ENCODE measurements at places on chromosomes 12 and 14.

- no peak for DNase-seq
These were observed 31.7 kb downstream of the RTRAF start for GRCh38 chr14:52020866-52021717.

GRCh38 chr14:74569806-74570591 lies 42.0 kb downstream of the LTBP2 start:
- DNase-seq = peak; percentile 31

DNA sequence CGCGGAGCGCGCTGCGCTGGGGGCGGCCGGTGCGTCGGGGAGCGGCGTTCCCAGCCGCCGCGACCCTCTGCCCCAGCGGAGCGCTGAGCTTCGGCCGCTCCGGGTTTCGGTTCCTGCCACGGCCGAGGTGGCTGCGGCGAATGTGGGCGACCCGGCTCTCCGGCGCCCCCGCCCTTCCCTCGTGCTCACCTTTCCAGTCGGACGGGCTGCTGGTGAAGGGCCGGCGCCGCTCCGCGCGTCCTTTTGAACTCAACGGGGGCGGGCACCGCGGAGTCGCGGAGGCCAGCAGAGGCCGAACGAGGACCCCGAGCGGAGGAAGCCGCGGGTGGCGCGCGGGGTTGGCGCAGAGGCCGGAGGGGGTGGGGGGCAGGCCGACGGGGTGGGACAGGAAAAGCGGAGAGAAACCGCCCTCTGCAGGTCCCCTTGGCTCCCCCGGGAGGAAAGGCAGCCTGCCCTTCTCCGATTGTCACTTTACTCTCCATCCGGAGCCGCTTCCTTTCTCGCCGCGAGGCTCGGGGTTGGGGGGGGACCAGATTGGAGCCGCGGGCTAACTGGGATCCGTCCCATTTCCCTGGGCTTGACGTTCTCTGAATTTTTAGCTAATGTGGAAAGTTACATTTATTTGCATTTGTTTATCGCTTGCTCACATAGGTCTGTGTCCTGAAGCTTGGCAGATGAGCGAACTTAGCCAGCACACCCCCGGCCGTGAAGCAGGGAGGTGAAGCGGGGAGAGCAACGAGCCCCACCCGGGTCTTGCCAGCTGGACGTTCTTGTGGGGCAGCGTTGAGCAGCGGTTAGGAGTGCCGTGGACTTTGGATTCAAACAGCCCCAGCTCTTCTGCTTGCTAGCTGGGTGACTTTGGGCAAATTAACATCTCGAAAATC lies at the start of gene SMAGP:
Gene SMAGP (minus strand): TSS at position 349 of the 884 bp plus-strand sequence. CDS start 1,137 bp downstream, outside the sequence.
- peak; percentile 54 for DNase-seq

- DNase-seq = no peak
These were observed 20.4 kb downstream of the TAS2R50 start for GRCh38 chr12:10966314-10966713.

DNA sequence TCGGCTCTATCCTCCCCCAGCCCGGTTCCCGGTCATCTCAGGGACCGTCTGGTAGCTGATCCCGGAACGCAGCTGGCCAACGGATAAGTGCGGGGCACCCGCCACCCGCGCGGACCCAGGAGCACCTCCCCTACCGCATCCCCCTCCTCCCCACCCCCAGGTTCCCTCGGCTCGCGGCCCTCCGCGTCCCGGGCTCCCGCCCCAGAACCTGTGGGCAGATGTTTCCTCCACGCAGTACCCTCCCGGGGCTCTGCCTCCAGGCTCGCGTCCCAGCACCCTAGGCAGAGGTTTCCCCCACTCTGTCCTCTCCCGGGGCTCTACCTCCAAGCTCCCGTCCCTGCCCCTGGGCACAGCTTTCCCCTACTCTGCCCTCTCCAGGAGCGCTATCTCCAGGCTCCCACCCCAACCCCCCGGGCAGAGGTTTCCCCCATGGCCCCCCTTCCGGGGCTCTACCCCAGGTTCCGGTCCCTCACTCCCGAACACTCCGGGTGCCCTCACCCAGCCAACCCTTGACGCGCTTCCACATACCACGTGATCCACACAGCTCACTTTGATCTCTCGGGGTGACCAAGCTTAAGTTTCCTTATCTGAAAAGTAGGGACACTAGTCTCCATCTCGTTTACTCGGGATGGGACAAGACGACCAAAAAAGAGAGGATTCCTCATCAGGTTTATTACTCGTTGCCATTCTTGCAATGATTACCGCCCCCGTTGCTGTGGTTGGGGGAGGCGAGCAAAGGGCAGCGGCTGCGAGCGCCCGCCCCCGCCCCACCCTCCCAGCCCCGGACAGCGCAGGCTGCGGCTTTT lies at the start of gene CCDC38:
Gene CCDC38 (minus strand): TSS at position 91 of the 806 bp plus-strand sequence. CDS start 6,105 bp downstream, outside the sequence.
- DNase-seq = peak; percentile 80

GRCh38 chr14:104171895-104172294 lies 33.5 kb downstream of the KIF26A start:
- no peak for DNase-seq

GRCh38 chr12:75289753-75290152 lies 40.4 kb downstream of the CAPS2 start:
- DNase-seq = no peak

GRCh38 chr12:26939192-26939832 lies 1.0 kb downstream of the FGFR1OP2 start:
- no peak for DNase-seq

GRCh38 chr12:5452569-5452968 lies 20.7 kb downstream of the NTF3 start:
- no peak for DNase-seq
